ENCODE measurements at places on chromosomes 16 and 17.

GRCh38 chr17:76050538-76051467 lies 21.5 kb downstream of the SRP68 start:
- DNase-seq, result peak; percentile 88

DNA sequence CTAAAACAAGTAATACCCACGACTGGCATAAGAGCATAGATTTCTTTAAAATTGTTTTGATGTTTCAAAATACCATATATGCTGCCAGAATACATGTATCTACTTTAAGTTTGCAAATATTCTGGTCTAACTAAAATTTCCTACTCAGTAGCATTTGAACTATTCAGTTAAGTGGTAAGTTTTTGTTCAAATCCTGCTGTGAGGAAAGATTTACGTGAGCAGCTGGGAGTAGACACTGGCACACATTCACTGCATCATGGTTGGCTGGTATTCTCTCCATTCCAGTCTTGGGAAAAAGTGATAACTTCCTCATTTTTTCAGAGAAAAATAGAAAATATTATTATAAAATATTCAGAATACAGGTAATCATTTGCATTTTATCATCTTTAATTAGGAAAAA lies 133.6 kb downstream of the SKAP1 start:
- no peak for DNase-seq

GRCh38 chr17:74126179-74126900 lies 77.1 kb upstream of the RPL38 start:
- DNase-seq, result no peak

DNA sequence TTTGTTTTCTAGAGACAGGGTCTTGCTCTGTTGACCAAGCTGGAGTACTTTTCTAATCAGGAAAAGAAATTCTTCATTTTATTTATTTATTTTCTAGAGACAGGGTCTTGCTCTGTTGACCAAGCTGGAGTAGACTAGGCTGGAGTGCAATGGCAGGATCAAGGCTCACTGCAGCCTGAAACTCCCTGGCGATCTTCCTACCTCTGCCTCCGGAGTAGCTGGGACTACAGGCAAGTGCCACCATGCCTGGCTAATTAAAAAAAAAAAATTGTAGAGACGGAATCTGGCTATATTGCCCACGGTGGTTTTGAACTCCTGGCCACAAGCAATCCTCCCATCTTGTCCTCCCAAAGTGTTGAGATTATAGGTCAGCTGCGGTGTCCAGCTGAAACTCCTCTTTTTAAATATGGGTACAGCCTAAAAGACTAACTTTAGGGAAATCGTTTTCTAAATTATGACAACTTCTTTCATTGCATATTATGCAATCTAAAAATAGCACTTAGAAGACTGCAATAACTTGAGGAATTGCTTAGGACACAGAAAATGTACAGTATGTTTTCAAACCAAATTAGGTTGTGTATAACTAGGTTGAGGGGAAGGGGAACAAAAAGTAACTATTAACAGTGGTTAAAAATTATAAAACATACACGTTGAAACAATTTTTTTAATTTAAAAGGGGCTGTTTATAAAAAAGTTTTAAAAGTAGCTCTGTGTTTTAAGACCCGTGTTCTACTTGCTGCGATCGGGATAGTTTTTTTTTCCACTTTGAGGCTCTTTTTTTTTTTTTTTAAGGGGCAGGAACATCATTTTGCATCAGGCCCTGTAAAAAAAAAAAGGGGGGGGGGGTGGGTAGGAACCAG lies 4.7 kb downstream of the PRAC1 start:
- DNase-seq, result peak; percentile 44

DNA sequence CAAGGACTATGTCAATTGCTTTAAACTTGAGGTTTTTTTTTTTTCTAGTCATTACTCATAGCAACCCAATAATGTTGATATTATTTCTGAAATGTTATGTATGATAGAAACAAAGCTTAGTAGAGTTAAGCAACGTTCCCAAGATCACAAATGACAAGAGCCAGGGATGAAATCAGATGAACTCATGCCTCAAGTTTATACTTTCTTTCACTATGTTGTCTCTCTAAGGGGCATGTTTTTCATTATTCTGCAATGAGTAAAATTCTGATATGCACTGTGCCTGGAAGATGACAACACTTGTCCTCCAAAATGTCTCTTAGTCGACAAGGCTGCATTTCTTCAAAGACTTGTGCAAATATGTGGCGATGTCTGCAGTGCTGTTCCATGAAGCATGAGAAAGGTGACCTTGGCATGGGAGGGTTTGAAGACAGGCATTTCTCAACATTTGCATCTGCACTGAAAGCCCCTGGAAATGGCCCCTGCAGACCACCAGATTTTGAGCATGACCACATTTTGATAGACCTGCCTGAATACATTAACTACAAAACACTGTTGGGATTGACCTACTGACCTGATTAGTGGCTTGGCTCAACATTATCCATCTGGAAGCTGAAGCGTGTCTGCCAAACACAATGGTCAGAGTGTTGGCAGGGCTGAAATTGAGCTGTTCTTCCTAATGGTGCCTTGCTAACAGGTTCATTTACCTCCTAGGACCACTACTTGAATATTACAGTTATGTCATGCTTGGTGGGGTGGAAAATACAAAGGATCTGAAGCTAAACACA lies 1027.5 kb downstream of the CDH11 start:
- DNase-seq, result no peak
